Endothelial cell (in vitro differentiated cells): ENCODE measurements at places on chromosomes 13 and 19.

GRCh38 chr19:34681478-34681877 is 4.0 kb downstream of the ZNF302 start:
- no peak for DNase-seq

- peak; percentile 90 for DNase-seq
Measured at GRCh38 chr19:12757544-12758274, 6.1 kb downstream of the BEST2 start.

DNA sequence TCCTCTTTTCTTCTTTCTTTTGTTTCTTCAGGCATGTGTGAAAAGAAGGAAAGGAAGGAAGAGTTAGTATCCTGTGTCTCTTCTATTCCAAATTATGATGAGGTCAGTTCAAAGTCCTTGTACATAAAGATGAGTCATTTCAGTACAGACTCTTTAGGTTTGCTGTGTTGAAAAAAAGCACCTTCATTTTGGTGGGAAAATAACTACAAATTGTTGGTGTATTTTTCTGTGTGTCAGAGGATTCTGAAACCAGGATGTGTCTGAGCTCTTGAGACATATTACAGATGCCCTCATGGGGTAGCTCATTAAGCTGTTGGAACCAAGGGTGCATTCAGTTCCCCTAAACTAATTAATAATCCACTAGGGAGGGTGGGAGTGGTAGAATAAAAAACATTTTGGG is 5.8 kb upstream of the HSPH1 start:
- DNase-seq, result no peak

GRCh38 chr19:46718157-46718933 is 1.4 kb upstream of the PRKD2 start:
- no peak for DNase-seq

GRCh38 chr13:30991922-30992321 is 59.5 kb downstream of the TEX26 start:
- no peak for DNase-seq

DNA sequence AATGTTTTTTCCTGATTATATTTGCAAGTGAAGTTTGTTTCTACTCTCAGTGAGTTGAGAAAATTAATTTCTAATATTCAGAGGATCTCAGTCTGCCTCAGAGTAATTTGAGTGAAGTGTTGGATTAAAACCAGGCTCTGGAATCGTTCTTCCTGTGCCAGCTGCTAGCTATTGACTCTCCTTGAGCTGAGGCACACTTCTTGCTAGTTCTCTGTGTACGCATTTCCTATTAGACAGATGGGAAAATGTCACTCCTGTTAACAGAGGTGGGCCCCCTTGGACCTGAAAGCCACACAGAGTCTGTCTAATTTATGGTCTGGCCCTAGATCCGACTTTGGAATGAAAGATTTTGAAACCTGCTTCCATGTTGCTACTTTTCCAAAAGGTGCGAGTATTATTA is 107.6 kb upstream of the RNF113B start:
- no peak for DNase-seq

DNA sequence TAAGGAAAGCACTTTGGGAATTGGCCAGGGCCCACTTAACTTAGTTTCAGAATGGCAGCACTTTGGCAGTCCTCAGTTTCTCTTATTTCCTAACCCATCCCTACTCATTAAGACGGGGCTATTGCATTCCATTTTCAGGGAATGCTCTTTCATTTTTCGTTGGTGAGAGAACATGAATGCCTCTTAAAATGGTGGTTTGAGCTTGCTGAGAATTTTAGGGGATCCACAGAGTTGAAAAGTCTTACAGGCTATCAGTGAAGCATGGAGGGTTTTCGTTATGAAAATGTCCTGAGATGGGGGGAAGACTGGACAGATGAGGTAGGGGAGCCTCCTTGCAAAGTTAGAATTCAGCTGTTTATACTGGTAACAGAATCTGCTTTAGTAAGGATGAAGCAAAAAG is 71.4 kb downstream of the LRCH1 start:
- no peak for DNase-seq
